ENCODE measurements at places on chromosomes 3 and 15. TPM values are rescaled to one million over a fixed set of nuclear protein-coding genes. Genes with fewer than 3 reads are reported as not detected.

DNA sequence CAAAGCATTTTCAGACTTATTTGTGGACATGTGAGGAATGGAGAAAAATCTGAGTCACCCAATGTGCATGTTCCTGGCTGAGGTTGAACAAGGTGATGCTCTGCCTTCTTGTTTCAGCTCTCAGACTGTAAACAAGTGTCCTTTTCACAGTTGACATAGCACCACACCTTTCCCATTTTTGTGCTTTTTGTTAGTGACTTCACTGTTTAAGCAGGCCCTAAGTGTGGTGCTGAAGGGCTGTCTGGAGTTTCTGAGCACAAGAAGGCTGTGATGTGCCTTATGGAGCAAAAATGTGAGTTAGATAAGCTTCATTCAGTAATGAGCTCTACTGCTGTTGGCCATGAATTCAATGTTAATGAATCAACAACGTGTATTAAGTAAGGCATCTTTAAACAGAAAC lies 20.4 kb downstream of the ABI3BP start:
- DNase-seq = no peak

- no peak for DNase-seq
Observed at GRCh38 chr15:50009634-50010033, 109.4 kb downstream of the ATP8B4 start.

DNA sequence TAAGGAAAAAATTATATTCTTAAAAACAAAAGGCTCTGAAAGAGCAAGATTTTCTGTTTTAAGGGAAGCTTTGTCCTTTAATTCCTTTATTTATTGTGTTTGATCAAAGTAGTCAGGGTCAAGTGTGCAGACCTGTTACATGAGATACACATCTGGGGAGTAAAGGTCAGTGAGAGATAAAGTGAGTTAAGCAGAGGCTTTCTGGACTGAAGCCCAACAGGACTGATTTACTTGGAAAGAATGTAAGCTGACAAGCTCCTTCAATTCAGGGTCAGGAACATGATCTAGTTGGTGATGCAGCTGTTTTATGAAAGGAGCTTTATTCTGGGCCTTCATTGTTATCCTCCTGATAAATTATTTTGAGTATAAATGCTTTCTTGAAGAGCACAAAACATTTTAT lies 20.7 kb upstream of the OTOL1 start:
- no peak for DNase-seq

DNA sequence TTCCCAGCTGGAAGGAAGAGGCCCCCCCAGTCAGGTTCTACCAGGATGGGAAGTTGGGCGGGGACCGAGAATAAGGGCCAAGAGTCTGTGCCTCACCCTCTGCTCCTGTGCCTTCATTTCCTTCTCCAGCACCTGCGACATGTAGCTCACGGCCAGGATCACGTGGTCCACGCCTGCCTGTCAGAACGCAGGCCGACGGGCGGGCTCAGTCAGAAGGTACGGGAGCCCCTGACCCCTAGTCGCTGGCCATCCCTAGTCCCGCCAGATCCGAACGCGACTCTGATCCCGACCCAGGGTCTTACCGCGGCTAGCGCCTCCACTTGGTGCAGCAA lies 489 bp downstream of the GMPPB start:
- no peak for DNase-seq

DNA sequence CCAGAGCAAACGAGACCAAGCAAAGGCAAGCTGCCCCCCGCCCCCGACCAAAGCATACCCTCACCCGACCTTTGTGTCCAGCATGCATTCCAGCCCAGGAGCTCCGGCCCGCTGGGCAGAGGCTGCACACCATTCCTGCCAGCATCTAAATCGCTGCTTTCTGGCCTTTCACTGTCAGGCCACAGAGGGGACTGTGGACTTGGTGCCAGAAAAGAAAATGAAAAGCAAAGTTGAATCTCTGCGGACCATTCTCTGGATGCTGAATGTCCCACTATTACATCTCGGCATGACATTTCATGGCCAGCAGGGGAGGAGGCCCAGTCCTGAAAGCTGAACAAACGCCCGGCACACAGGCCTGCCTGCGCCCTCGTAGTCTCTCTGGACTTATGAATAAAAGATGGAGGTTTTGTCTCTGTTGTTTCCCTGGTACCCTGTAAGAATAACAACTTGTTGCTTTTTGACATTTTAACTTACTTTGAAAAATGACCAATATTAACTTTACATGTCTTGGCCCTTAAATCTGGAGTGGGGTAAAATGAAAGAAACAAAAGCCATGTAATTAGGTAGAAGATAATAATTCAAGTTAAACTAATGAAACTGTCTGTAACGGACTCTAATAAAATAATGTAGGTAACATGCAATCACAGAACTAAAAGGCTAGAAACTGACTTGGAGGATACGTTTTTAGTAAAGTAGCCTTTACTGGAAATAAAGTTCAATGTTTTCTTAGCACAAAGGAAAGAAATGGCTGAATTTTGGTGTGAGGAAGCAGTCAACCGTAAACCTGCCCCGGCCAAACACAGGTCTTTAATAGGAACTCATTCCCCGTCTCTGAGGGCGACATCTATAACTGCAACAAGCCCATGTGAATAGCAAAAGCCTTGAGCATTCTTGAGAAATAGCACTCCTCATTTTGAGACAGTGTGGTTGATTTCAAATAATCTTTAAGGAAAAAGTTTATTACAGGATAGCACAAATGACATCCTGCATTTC lies 12.7 kb downstream of the IL17RD start:
- no peak for DNase-seq

DNA sequence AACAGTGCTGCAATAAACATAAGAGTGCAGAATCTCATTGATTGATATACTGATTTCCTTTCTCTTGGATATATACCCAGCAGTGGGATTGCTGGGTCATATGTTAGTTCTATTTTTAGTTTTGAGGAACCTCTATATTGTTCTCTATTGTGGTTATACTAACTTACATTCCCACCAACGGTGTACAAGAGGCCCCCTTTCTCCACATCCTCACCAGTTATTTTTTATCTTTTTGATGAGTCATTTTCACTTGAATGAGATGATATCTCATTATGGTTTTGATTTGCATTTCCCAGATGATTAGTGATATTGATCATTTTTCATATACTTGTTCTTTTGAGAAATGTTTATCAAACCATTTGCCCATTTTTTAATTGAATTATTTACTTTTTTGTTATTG lies 12.4 kb upstream of the IREB2 start:
- DNase-seq = no peak

- DNase-seq = no peak
Observed at GRCh38 chr3:31265646-31266428, 266.9 kb upstream of the STT3B start.

DNA sequence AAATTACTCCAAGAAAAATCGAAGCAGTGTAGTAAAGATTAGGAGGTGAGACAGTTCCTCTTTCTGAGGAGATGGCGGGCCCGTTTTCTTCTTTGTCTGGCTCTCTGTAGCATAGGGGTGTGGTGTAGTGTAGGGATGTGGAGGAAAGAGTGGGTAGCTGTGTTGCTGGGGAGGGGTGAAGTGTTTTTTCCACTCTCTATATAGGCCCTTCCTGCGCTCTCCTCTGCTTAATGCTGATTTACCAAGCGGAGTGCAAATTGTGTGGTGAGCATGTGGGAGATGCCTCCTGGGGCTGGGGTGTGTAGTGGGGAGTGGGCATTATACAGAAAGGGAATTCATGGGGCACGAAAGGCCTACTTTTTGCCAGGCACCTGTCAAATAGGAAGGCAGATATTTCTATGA lies 94.9 kb downstream of the ST6GAL1 start:
- DNase-seq = no peak

Gene TMEM62
- total RNA-seq = 4.0 TPM

Gene KLHL6
- not detected for total RNA-seq

Gene GNAT1
- total RNA-seq = not detected

Gene ZNF502
- total RNA-seq = 3.5 TPM

Gene SENP2
- total RNA-seq = 69.3 TPM

Measured in H1 (cell line).